ENCODE measurements at places on chromosomes 1 and 21.

DNA sequence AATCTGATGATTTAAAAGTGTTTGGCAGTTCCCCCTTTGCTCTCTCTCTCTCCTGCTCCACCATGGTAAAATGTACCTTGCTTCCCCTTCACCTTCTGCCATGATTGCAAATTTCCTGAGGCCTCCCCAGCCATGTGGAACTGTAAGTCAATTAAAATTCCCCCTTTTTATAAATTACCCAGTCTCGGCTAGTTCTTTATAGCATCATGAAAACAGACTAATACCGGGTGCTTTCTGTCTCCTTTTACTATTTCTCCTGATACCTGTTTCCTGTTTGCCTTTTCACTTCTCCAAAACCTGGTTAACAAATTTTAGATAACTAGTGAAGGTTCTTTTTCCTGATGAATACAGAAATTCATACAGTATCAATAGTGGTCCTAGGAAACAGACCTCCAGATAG, 1670.3 kb downstream of the MRPL39 start:
- no peak for DNase-seq

DNA sequence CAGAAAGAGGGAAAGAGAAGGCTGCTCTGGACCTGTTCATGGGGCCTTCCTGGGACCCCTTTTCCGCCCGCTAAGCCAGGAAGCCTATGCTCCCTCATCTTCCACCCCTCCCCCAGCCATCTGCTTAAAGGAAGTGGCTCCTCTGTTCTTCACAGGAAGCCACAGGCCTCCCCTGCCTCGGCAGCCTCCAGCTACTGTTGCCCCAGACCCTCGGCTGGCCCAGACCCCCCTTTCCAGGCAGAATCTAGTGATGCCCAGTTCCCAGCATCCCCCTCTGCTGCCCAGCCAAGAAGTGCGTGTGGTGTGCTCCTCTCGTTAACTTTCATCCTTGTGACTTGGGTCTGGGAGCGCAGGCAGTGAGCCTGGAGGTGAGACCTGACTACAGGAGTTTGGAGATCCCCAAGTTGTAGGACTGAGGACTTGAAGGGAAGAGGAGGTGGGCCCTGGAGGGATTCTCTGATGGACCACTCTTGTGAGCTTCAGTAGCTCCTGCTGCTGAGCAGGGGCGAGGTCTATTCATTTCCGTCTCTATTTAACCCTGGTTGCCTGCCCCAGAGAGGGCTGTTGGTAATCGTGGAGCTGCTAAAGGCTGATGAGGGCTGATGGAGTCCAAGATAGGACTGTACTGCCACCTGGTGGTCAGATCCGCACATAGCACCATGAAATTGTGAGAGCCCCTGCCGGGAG, 9.1 kb downstream of the IFI6 start:
- peak; percentile 94 for DNase-seq

- DNase-seq = no peak
Measured at GRCh38 chr1:201285846-201286245, 2.5 kb downstream of the PKP1 start.

GRCh38 chr1:39230261-39231190, 26.0 kb downstream of the MACF1 start:
- DNase-seq = no peak

- DNase-seq = no peak
Measured at GRCh38 chr21:46117586-46118315, 19.8 kb downstream of the COL6A2 start.

GRCh38 chr1:3663999-3664699, 11.8 kb downstream of the TP73 start:
- DNase-seq = no peak

- no peak for DNase-seq
Measured at GRCh38 chr1:61078618-61079295, 3.6 kb upstream of the NFIA start.

DNA sequence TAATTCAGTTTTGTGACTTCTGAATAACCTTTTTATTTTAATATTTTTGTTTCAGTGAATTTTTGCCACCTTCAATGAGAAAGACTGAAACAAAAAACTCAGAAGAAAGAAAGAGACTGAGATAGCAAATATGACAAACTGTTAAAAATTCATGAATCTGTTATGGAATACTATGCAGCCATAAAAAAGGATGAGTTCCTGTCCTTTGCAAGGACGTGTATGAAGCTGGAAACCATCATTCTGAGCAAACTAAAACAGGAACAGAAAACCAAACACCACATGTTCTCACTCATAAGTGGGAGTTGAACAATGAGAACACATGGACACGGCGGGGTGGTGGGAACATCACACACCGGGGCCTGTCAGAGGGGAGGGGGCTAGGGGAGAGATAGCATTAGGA, 193.4 kb upstream of the FGGY start:
- no peak for DNase-seq

DNA sequence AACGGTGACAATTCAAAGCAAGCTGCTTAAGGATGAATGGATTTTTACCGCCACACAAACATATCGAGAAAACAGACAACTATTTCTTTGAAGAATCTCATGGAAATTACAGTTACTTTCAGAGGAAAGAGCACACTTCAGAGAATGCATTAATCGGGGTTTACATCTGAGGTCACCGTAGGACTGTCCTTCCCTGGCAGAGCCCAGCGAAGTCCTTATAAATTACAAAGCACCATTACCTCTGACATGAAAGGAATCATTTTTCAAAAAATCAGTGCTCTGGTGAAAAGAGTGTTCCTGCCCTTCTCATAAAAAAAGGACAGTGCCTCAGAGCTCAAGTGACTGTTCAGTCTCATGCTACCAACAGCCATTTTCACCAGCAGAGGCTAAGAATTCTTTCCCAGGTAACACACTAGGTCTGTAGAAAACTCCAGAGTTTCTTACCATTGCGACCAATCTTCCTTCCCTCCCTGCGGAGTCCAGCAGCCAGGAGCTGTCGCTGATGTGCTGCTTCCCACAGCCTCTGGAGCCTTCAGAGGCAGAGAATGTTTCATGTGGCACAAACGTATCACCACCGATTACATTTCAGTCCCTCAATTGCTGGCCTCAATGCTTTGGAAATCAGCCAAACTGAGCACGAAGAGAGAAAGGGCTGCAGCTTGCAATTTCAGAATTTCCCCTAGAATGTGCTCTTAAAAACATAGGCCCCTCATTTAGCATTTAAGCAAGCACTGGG, 75.4 kb downstream of the PLD5 start:
- no peak for DNase-seq

DNA sequence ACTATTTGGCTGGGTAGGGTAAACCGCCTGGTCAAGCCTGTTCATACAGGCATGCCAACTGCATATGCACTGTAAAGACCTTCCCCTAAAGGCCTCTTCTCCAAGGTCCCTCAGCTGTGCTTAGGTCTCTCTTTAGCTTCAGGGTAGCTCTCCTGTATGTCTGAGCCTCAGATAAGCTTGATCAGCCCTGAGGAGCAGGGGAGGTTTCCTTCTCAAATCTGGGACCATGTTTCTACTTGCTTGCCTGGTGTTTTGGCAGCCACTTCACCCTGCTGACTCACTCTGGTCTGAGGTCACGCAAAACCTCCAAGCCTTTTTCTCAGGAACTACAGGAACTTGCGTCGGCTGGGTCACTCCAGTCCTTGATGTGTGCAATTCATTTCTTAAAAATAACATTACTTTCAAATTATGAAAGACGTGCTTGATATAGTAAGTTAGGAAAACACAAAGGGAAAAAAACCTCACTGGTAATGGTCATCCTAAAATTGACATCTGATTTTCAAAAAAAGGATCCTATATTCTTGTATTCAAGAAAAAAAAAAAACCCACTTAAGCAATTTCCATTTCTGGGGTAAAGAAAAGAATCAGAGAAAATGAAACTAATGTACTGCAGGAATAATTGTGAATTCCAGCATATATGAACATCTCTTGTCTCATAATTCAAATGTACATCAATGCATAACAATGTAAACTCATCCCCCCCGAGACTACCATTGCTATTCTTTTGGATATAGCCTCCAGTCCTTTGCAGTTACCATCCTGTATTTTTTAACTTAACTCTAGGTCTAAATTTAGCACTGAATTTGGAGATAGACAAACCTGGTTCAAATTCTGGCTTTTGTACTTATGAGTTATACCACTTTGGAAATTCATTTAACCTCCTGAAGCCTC, 24.8 kb upstream of the RNF19B start:
- no peak for DNase-seq

GRCh38 chr1:246301553-246302250, 205.4 kb downstream of the SMYD3 start:
- no peak for DNase-seq

- no peak for DNase-seq
Measured at GRCh38 chr21:31667639-31668038, 8.1 kb downstream of the SOD1 start.

DNA sequence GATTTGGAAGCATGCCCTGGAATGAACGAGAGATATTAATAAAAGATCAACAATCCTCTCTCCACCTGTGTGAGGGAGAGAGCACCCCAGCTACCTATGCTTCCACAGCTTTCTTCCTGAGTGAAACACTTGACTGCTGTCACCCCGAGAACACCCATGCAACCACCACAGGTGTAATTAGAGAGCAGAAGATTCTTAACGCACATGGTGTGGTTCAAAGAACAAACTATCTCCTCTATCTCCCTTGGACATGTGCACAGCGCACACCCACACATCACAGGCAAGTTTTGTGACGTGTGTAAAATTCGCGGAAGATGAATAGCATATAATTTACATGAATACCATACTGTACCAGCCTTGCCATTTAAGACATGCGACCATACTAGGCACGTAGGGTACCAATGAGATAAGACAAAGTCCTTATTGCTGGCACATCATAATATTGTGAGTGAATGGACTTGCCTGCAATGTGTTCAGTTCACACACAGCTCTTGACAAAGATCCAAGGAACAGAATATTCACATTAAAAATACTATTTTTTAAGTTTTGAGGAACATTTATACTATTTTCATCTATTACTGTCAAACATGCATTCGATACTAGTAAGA, 11.6 kb downstream of the ERRFI1 start:
- no peak for DNase-seq

GRCh38 chr1:241730031-241730430, 78.0 kb downstream of the WDR64 start:
- no peak for DNase-seq

DNA sequence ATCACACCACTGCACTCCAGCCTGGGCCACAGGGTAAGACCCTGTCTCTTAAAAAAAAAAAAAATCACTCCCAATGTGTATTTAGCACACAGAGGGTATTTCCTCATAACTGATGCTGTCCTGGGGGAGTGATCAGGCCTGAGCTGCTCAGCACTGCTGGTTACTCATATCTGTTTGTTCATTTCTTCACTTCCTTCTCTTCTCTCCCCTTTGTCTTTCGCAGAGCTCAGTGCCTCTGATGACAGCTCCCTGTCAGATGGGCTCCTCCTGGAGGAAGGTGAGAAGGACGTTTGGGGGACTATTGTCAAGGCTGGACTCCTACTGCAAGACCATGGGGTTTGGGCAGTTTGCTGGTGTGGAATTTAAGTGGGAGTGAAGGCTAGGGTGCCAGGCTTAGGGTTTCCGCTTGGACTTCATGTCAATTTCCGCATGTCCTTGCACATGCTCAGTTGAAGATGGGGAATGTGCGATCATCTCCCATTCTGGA, 13.0 kb downstream of the INAVA start:
- DNase-seq = no peak

DNA sequence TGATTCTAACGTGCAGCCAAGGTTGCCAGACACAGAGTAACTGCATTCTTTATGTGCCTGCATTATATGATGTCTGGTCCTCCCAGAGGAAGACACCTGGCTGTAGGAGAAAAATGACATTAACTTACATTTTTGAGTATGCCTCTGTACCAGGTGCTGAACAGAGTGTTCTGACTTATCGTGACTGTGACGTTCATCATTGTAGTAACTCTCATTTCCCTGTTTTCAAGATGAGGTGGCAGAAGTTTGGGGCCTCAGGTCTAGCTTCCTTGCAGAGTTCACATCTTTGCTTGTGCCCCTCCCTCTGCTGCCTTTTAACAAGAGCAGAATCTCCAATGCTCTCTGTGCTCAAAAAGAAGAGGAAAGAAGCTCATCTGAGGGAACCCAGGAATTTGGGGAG, 488.0 kb downstream of the AJAP1 start:
- DNase-seq = no peak

DNA sequence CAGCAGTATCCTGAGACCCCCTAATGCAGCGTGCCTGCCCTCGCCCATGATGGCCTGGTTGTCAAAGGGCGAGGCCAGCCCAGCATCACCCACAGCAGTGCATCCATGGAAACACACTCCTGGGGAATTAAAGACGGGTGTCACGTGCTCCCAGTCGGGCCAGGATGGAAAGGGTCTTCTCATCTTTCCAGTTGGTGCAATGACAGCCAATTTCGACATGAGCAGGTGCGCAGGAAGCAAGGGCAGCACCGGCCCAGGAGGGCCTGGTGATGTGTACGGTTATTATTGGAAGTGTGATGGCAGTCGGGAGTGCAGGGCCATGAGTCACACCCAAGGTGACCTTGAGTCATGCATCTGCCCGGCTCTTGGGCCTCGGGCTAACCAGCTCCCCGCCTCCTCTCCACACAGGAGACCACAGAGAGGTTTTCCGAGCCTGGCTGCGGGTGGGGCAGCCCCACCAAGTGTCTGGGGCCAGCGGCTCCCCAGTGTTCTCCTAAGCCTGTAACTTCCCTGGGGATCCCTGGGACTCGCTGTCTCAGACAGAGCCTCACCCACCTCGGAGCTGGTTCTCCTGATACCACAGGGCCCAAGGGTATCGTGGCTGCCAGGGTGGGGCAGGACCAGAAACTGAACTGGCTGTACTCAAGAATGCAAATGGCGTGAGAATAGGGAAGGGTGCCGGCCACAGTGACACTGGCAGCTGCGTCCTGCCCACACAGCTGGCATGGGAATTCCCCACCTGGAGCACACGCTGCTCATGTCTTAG, 119.8 kb downstream of the SIK1 start:
- DNase-seq = no peak

DNA sequence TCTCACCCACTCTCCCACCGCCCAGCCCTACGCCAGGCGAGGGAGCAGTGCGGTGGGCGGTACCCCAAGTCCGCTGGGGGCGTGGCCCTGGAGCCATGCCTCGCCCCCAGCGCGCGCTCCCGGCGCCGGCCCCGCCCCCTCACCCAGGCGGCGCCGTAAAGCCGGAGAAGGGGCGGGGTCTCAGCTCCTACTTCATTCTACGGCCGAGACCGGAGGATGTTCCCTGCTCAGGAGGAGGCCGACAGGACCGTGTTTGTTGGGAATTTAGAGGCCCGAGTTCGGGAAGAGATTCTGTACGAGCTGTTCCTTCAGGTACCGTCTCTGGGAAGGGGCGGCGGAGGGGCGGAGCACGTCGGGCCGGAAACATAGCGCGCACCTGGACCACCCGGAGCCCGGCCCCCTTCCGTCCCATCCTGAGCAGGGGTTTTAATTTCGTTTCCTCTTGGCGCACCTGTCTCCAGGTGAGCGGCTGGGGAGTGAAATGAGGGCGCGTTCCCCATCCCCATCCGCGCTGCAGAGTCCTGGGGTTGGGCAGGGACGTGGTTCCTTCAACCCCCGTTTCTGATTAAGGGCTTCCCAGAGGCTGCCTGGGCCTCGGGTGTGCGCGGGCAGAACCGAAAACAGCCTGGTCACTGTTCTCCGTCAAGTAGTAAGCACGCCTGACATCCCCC, at the start of gene RBM11:
RBM11 (plus strand) TSS at position 187 of the 671 bp plus-strand sequence; CDS start at position 217, 30 bp downstream.
- peak; percentile 71 for DNase-seq

DNA sequence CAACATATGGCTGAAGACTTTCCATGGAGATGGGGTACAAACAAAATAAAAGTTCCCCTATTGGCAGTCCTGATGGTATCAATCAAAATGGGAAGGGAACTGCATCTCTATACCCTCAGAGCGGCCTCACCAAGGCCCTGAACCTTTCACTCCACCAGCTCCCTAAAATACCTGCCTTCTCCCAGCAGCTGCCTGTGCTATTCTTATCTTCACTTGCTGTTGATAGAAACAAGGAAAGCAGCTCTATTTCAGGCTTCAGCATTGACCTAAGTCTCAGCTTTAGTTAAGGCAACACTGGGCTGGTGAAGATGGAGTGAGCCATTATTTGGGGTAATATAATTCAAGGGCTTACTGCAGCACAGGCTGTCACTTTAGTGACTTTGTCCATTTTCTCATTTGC, 21.7 kb upstream of the PIGC start:
- no peak for DNase-seq

All from effector CD8-positive, alpha-beta T cell (primary cell).